ELR (cell line): ENCODE measurements at places on chromosomes 4 and X.

DNA sequence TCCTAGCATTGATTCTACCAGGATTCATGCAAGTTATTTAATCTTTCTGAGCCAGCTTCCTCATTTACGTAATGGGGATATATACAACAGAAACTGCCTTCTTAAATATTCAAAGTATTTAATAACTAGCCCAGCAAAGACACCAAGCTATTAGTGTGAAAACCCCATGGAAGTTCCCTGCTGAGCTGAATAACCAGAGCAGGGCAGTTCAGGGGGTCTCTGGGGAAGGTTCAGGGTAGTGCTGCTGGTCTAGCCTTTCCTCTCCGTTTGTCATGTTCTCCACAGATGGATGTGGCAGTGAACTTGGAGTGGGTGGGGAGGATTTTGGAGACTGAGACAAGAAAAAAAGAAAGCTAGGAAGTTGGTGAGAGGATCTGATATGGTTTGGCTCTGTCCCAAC is 240.8 kb upstream of the TAPT1 start:
- no peak for DNase-seq

GRCh38 chr4:38531141-38531727 is 132.8 kb upstream of the KLF3 start:
- DNase-seq = no peak

DNA sequence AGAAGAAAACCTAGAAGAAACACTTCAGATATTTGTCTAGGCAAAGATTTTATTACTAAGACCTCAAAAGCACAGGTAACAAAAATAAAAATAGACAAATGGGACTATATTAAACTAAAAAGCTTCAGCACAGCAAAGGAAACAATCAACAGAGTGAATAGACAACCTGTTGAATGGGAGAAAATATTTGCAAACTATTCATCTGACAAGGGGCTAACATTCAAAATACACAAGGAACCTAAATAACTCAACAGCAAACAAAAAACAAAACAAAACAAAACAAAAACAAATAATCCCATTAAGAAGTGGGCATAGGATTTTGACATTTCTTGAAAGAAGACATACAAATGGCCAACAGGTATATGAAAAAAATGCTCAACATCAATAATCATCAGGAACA is 192.7 kb upstream of the ZCCHC13 start:
- DNase-seq = no peak

- DNase-seq = peak; percentile 73
These were observed 3.3 kb downstream of the SETD7 start for GRCh38 chr4:139552517-139553307.

GRCh38 chrX:150459196-150459595 is 96.1 kb downstream of the MAMLD1 start:
- DNase-seq = no peak

DNA sequence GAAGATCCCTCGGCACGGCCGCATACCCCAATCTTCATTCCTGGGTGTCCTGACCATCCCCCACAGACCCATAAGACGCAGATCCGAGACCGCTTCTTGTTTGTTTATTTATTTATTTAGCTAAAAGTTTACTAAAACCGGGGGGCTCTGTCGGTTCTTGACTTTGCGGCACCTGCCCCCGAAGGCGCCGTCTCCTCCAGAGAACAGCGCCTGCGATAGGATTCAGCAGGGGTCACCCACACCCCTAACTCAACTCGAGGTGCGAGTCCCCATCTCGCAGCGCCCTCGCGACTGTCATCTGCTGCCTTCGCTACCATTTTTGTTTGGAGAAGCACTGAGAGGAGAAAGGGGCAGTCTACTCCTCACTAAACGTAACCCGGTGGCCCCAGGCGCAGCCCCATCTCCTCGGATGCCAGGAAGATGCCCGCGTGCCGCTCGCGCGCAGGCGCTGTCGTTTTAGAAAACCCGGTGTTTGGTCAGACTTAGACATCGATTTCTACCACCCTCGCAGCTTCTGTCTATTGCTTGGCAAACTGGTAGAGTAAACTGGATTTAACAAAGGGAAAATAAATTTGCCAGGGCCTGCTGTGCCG is 18.9 kb upstream of the GPR101 start:
- DNase-seq = peak; percentile 2

GRCh38 chr4:2333916-2334644 is 72.2 kb upstream of the MXD4 start:
- no peak for DNase-seq

- DNase-seq = no peak
These were observed 841.9 kb upstream of the HS3ST1 start for GRCh38 chr4:12270546-12270945.

DNA sequence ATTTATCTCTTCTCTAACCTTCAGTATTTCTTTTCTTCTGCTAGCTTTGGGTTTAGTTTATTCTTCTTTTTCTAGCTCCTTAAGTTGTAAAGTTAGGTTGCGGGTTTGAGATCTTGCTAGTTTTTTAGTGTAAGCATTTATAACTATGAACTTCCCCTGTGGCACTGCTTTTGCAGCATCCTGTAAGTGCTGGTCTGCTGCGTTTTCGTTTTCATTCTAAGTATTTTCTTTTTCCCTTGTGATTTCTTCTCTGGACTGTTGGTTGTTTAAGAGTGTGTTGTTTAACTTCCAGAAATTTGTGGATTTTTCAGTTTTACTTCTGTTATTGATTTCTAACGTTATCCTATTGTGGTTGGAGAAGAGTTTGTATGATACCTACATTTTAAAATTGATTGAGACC is 11.0 kb upstream of the CTBP1 start:
- no peak for DNase-seq

GRCh38 chrX:31572360-31572759 is 500.5 kb upstream of the FTHL17 start:
- no peak for DNase-seq

DNA sequence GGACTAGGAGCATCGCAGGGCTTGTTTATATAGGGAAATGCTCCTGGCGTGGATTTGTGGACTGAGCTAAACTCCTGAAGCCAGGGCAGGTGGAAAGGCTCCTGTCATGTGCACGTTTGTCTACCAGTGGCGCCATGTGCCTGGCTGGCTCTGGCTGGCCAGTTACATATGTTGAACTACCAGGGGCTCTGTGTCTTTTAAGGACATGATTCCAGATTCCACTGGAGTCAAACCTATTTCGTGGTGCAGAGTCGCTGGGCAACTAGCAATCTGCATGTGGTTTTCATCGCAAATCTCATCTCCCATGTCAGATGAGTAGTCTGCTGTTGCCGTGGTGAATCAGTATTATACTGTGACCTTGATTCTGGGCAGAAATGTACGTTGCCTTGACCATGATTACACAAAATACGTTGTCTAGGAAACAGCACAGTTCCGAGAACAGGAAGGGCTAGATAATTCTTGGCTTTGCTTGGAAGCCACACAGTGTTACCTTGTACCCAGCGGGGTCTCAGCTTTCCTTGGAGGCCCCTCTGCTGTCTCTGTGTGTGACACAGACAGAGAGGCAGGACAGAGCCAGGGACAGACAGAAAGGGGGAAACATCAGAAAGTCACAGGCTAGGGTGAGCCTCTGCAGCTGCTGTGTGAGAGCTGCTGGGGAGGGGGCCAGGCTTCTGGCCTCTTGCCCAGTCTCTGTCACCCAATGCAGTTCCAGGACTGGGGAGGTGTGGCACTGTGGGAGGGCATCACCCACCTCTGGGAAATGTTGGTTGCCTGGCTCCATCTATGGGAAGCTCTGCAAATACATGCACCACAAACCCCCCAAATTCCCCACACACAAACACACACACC is 19.2 kb downstream of the PNMA6E start:
- DNase-seq = peak; percentile 59

GRCh38 chr4:76200771-76201231 is 12.8 kb downstream of the SCARB2 start:
- DNase-seq = no peak

GRCh38 chr4:184457535-184458249 is 16.7 kb downstream of the IRF2 start:
- DNase-seq = no peak

DNA sequence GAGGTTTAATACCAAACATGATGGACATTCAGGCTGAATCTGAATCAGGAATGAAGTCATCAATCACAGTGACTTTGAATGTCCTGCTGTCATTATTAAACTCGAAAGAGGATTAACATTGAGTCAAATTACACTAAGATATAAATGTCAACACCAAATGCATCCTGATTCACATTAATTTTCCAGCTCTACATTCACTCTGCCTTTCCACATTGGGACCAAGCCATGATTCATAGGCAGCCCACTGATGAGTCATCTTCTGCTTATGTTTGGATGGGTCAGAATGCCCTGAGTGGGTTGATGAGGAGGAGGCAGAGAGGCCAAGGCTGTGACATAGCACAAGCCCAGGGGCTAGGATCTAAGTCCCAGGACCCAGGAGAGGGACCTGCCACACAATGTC is 247.6 kb upstream of the RPS6KA3 start:
- peak; percentile 89 for DNase-seq

GRCh38 chrX:56978172-56978571 is 17.2 kb downstream of the SPIN3 start:
- DNase-seq = peak; percentile 47

GRCh38 chr4:176478076-176478475 is 158.3 kb downstream of the SPCS3 start:
- no peak for DNase-seq

- DNase-seq = no peak
These were observed 53.3 kb upstream of the LNX1 start for GRCh38 chr4:53644607-53645006.

DNA sequence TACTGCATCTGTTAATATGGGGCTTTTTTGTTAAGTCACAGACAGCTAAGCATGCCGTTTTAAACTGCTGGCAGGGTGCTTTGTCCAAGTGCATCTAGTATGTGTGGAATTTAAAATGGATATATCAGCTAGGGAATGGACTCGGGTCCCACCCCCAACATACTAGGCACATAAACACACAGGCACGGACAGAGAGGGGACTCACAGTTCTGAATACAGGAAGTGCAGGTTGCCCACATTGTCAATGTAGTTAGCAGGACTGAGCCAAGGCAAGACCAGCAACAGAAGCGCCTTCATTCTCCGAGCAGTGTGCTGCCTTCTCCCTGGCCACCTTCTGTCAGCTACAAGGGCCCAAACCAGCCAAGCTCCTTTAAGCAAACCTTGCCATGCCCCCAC is 33.6 kb downstream of the LNX1 start:
- no peak for DNase-seq

DNA sequence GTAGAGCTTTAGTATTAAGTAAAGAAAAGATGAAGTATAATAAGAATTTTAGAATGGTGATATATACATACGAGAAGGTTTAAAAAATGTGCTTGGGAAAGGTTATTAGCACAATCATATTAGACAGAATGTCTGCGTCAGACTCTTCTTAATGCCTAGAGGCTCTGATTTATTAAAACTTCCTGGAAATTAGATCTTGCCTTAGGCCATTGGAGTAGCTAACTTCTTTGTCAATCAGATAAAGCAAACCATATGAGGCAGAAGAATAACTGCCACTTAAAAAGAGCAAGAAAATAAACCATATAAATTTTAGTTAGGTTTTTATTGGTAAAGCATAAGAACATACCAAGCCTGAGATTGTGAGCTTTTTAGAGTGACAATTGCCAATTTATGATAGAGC is 309.1 kb downstream of the TLL1 start:
- no peak for DNase-seq

DNA sequence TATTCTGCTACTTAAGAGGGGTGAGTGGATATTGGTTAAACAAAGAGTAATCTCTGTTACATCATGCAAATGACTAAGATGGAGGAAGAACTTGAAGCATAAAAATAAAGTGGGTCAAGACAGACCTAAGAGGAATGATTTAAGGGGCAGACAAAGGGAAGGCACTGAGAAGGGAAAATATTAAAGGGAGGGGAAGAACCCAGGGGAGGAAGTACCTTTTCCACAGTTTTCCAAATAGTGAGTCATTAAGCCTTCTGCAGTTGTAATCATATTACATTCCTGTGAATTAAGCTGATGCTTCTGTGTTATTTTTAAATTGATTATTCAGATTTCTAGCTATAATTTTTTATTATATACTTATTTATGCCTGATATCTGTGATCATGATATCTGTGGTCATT is 253.3 kb downstream of the CENPC start:
- no peak for DNase-seq

- DNase-seq = no peak
These were observed 287.7 kb upstream of the EMCN start for GRCh38 chr4:100805538-100805937.

DNA sequence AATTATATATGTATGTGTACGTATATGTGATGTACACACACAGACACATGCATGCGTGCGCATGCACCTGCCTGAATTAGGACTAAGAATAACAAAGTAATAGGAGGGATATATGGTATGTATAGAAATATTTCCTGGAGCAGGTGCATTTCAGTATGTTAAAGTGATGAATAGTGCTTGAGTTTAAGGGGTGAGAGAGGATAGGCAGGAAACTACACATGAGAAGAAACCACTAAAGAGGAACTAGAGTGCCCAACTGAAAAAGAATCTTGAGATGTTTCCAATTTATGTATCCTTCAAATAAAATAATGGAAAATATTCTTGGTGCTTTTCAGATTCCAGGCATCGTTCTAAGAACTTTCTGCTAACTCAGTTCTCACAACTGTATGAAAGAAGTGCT is 52.6 kb upstream of the UNC5C start:
- DNase-seq = no peak

DNA sequence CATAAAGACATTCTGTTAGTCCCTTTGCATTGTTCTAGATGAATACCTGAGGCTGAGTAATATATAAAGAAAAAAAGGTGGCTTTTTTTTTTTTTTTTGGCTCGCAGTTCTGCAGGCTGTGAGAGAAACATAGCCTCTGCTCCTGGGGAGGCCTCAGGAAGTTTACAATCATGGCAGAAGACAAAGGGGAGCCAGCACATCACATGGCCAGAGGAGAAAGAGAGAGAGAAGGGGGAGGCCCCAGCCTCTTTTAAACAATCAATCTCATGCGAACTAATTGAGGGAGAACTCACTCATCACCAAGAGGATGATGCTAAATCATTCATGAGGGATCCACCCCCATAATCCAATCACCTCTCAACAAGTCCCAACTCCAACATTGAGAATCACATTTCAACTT is 364.0 kb upstream of the EPHA5 start:
- no peak for DNase-seq

DNA sequence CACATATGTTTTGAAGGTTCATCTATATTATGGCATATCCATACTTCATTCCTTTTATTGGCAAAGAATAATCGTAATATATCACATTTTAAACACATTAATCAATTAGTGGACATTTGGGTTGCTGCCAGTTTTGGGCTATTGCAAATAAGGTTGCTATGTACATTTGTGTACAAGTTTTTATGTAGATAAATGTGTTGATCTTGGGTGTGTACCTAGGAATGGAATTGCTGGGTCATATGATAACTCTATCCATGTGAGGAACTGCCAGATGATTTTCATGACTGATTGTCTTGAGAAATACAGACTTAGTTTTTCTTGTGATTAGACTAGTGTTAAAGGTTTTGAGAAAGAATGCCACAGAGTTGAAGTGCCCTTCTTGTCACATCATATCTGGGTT is 99.2 kb upstream of the RAB40AL start:
- no peak for DNase-seq

DNA sequence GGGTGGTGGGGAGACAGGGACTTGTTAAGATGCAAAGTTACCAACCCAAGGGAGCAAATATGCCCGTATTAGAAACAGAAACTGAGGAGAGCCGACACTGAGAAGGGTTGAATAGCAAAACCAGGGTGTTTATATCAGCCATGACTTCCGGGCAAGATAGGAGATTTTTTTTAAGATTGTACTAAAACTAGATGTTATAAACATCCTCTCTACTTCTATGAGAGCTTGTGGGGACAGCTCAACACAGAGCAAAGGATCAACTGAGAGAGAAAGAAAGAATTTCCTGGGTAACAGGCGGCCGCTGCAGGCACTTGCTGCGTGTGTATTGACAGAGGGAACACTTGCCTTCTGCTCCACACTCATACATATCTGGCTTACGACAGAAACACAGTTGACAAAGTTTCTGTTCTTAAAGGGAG is 49.1 kb upstream of the FBXW7 start:
- DNase-seq = no peak
